ENCODE measurements at places on chromosomes 4 and X. TPM values are rescaled to one million over a fixed set of nuclear protein-coding genes. Genes with fewer than 3 reads are reported as not detected.

HEPH gene
- 8.0 TPM for total RNA-seq

CAPN6 gene
- total RNA-seq: 0.05 TPM

SOX3 gene
- not detected for total RNA-seq

VAMP7 gene
- total RNA-seq: 21.0 TPM

PLP2 gene
- 67.0 TPM for total RNA-seq

RIBC1 gene
- total RNA-seq: 0.62 TPM

MAGED1 gene
- 56.4 TPM for total RNA-seq

ANOS1 gene
- 4.9 TPM for total RNA-seq

MAGEE1 gene
- total RNA-seq: 2.2 TPM

TBC1D8B gene
- 2.5 TPM for total RNA-seq

SULT1B1 gene
- 0.65 TPM for total RNA-seq

PRDM8 gene
- 1.2 TPM for total RNA-seq

AFP gene
- total RNA-seq: not detected

ADH4 gene
- not detected for total RNA-seq

BCAP31 gene
- 98.5 TPM for total RNA-seq

C1QTNF7 gene
- 1.7 TPM for total RNA-seq

LRP2BP gene
- 2.4 TPM for total RNA-seq

PPP1R3F gene
- total RNA-seq: 19.5 TPM

Data from Right ventricle myocardium inferior (tissue), 1 donor.